ENCODE measurements at places on chromosomes 6 and 20.

GRCh38 chr6:127120023-127120786, 1.7 kb downstream of the RSPO3 start:
- DNase-seq, result no peak

GRCh38 chr6:1622851-1623768, 13.4 kb downstream of the FOXC1 start:
- no peak for DNase-seq

DNA sequence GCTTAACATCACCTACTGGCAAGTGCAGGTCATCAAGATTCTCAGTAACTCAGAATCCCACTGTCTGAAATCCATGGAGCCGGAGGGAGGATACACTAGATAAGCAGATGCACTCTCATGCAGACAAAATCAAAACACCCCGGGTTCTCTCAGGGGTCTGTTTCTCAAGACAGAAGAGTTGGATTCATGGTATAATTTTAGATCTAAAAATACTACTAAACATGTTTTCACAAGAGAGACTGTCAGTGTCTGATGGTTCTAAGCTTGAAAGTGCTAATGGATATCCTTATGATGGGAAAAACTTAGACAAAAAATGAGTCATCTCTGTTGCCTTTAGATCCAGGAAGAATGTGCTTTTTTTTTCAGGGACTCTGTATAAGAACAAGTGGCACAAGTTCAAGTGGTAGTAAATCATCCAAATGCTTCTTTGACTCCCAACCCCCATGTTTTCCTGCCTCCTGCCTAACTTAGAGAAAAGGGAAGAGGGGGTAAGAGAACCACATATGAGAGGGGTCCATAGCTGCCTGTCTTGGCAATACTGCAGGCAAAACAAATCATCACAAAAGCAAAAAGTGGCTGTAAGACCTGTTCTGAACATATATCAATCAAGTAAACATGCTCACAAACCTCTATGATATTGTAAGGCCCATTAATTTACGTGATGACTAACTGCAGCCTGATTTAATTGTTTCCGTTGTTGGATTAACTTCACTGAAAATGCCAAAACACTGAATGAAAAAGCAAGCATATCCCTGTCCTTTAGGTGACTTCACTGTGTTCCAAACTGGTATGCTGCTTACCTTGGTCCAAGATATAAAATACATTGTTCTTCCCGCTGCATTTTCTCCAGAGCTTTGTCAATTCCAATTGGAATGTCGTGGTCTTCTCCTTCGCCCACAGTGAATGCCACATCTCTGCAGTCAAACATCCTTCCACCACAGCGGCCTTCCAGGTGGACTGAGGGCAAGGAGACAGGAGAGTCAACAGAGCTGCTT, 84.0 kb upstream of the TULP1 start:
- DNase-seq, result no peak

DNA sequence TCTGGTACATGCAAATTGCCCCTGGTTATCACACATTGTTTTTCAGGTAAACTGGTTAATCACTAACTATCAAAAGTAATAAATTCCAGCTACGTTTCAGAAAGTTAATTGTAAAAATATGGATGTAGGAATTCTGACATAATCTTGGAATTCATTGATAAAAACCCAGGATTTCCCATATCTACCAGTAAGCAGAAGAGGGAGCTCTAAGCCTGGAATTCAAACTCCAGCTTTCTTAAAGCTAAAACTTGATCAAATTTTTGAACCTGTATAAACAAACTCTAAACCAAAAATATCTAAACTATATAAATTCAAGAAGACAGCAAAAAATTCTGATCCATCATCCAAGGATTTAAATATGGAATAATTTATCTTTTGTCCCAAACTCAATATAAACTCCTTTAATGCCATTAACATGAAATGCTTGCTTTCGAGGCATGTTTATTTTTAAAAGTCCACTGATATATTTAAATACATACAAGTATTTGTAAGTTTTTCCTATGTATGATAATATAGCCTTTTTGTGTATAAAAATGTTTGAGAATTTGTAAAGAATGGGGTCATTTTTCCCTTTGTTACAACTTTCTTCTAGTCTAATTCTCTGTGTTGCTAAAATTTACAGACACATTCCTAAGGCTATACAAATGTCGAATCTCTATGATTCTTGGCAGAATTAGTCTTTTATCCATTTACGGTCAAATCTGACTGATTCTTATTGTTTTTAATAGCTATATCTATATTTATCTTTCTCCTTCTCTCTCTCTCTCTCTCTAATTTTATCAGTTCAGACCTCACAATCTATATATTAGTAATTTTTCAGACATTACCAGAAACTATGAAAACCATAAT, 91.4 kb upstream of the RNF217 start:
- no peak for DNase-seq

DNA sequence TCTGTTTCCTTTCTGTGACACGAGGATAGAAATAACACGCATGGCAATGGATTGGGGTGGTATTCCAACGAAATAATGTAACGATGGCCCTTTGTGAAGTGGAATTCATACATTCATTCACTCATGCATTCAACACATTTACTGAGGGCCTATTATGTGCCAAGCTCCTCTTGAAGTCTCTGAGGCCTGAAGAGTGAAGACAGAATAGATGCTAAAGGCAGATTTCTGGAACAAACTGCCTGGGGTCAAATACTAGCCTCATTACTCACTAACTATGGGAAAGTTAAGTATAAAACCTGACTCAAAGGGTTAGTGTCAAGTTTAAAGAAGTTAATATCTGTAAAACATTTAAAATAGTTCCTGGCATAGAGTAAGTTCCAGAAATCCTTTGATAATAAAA, 279.6 kb upstream of the SULF2 start:
- no peak for DNase-seq

GRCh38 chr6:75157336-75157735, 48.5 kb downstream of the COL12A1 start:
- no peak for DNase-seq

GRCh38 chr20:5168651-5169396, 42.0 kb downstream of the CDS2 start:
- DNase-seq, result no peak

DNA sequence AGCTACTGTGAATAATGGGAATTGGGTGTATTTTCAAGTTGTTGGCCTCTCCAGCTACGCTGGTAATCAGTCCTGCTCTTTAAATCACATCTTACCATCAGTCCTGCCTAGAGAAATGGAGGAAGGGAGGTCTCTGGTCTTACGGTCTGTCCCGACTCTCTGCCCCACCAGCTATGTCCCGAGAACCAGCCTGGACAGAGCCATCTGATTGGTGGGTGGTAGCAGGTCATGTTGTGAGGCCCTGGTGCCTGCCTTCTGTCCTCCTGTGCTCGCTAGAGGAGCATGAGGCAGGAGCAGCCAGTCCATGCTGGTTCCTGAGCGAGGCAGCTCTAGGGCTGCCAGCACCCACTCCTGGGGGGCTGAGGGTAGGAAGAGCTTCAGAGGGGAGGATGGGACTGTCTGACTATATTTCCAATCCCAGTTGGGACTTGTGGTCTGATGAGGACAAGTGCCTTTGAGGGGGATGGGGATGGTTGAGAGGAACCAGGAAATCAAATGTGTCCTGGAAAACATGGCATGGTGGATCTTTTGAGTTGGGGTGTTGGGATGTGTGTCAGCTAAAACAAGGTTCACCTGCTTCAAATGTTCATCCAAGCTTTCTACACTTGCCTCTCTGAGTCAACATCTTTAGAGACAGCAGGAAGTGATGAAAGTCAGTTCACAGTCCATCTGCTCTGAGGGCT, 33.0 kb downstream of the SYNJ2 start:
- no peak for DNase-seq

- DNase-seq, result no peak
Observed at GRCh38 chr20:856361-856775, 22.9 kb downstream of the FAM110A start.

- DNase-seq, result no peak
Observed at GRCh38 chr6:168475188-168476013, 34.4 kb downstream of the SMOC2 start.

Measured in T-helper 1 cell (primary cell).